Activated T-helper 17 cell treated with anti-CD3 and anti-CD28 coated beads, Interleukin-2, amount 50 U/mL, for 72 hours (primary cell): ENCODE measurements at places on chromosomes 6 and 20. TPM values are rescaled to one million over a fixed set of nuclear protein-coding genes. Genes with fewer than 3 reads are reported as not detected.

The ENPP5 gene
- total RNA-seq = not detected

GRCh38 chr6:34462551-34462971 lies 3.3 kb upstream of the PACSIN1 start:
- no peak for ATAC-seq

The ISM1 gene
- total RNA-seq = 0.34 TPM

DNA sequence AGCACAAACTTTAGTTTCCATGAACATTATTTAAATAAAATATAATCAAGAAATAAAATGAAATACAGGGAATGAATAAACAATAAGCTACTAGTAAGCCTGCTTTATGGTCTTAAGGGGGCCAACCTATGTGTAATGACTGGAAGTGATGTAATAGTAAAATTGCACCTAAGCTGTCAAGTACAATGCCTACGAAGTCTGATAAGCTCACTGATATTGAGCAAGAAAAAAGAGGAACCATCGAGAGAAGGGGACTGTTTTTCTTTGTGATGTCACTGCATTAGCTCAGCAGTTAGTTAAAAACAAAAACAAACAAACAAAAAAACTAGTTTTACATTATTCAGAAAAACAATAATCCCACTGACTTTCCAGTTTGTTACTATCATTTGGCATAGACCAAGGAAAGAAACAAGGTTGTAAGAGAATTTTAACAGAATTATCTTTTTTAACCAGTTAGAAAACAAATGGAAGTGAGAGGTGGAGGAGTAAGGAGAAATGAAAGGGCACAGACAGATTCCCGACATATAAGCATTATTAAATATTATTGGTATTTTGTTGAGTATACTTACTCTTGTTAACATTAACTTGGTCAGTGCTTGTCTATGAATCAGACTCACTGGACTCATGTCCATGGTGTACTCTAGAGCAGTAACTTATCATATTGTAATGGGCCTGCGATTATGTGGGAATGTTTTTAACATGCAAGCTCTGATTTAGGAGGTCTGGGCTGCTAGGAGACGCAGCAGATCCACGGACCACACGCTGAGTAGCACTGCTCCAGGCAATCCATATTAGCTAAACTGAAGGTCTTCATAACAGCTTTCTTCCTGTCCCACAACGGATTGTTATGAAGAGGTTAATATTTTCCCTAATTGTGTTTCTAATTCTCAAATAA lies 99.6 kb upstream of the HMGCLL1 start:
- no peak for ATAC-seq

- no peak for ATAC-seq
These were observed 206.4 kb downstream of the DTNBP1 start for GRCh38 chr6:15456422-15456821.

GRCh38 chr6:168420084-168420483 lies 20.9 kb upstream of the SMOC2 start:
- no peak for ATAC-seq

DNA sequence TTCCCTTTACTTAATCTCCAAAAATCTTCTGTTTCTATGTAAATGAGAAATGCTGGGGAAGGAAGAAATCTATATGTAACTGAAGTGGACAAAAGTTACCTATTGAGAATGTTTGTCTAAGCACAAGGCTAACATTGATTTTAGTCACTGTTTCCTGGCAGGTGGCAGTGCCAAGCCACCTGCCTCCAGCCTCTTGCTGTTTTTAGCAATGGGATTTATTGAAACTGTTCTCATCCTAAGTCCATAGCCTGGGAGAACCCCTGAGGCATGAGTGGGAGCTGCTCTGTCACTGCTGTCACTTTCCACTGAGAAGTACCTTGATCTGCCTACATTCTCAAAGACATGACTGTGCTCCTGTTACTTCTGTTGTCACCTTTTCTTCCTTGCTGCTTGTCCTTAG lies 14.7 kb downstream of the ENPP3 start:
- ATAC-seq = no peak

DNA sequence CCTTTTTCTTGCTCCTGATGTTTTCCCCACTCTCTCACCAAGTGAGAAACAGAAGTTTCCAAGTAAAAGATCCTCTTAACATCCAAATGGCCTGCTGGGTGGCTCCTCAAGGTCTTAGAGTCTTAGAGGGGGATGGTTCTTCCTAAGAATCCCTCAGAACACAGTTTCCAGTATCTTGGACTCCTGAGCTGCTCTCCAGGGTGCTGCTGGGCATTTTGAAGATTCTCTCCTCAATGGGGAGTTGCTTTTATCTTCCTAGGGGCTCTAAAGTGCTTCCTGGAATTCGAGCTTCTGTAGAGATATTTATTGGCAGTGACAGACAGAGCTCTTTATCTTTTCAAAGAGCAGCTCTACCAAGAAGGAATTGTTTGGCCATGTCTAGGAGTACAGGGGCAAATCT lies 70.8 kb upstream of the SLC35B3 start:
- no peak for ATAC-seq

DNA sequence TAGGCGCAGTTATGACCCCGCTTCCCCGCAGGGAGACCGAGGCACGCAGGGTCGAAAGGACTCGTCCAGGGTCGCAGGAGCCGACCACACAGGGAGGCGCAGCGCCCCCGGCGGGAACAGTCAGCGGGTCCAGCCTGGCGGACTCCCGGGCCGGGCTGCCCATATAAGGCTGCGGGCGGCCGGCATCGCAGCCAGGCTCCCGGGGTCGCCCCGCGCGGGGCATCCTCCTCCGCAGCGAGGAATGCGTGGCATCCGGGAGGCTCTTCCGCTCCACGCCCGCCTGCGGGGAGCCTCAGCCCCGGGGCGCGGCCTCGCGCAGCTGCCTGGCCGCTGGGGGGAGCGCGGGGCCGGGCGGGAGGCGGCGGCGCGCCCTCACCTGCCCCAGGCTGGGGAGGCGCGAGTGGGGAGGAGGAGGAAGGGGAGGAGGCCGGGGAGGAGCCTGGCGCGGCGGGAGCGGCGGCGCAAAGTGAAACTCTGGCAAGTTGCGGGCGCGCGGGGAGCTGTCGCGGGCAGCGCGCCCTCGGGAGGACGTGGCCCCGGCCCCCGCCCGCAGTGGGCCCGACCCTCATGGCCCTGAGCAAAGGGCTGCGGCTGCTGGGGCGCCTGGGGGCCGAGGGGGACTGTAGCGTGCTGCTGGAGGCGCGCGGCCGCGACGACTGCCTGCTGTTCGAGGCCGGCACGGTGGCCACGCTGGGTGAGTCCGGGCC lies at the start of gene SYNJ2:
Gene SYNJ2 (plus strand): TSS at position 469 of the 707 bp plus-strand sequence. CDS start 99 bp downstream, at position 568.
- ATAC-seq = peak; percentile 88

DNA sequence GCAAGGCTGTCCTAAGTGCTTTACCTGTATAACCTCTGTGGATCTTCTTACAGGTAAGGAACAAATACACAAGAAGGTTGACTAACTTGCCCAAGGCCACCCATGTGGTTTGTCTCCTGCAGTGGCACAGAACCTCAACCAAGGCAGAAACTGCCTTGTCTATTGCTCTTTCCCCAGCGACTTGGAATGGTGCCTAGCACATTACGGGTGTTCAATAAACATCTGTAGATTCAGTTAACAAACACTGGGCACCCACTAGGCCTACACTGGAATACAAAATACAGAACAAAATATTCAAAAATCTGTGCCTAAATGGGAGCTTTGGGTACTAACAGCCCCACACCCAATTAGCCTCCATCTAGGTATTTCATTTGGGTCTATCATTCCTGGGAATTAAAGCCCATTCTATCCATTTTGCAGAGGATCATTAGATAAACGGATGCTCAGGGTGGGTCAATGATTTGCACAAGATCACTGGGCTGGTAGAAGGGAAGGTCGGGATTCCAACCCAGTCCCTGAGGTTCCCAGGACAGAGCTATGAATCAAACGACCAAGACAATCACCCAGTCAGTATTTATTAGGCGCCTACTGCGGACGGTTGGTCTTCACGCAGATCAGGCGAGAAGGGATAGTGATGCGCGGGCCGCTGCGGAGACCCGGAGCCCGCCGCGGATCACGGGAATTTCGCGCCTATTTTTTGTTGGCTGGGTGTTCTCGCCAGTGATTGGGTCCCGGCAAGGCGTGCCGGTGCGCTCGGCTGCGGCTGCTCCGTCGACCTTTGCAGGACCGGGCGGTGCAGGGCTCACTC lies at the start of gene STK35:
Gene STK35 (plus strand): TSS at position 771 of the 808 bp plus-strand sequence. CDS start 55 bp downstream, outside the sequence.
- ATAC-seq = peak; percentile 55

The LINC00237 gene
- not detected for total RNA-seq

- ATAC-seq = peak; percentile 24
These were observed 104.0 kb upstream of the ZFP64 start for GRCh38 chr20:52295556-52295955.

The ZNF343 gene
- total RNA-seq = 10.1 TPM

DNA sequence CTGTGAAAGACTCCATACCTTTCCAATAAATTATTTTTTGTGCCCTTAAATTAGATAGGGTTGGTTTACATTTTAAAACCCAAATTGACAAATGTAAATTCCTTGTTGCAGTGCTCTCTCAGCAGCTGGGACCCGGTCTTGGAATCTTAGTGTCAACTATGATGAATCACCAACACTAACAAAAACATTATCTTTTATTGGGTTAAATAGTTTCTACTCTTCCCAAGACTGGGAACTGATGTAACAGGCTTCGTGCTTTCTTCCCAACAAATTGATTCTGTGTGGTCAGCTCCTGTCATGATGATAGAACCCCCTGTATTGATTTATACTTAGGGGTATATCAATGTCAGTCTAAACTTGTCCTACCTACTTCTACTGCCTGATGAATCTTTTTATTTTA lies 23.2 kb upstream of the AHI1 start:
- ATAC-seq = no peak

DNA sequence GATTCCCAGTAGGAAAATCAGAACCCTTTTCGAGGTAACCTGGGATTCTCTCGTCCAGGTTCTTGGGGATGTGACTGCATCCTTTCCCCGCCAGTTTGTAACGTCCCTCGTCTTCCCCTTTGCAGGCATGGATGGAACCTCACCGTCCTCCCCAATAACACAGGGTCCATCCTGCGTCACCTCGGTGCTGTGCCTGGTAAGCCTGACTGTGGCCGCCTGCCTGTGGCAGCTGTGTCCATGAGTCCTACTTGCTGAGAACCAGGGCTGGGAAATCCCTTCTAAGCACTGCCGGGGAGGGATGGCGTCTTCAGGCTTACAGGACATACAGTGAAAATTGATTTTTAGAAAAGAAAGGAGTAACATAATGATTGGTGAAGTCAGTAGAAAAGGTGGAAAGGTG lies 155.6 kb downstream of the DTNBP1 start:
- ATAC-seq = no peak

The PEDS1 gene
- 13.1 TPM for total RNA-seq

- ATAC-seq = no peak
These were observed 81.8 kb upstream of the EYA4 start for GRCh38 chr6:133159255-133159795.
